H4 (cell line): ENCODE measurements at places on chromosomes 7 and 10.
A peak's percentile ranks its signal among the peaks of the same experiment; 100 is the strongest.

GRCh38 chr10:59894114-59894513, 12.2 kb downstream of the CCDC6 start:
- DNase-seq, result peak; percentile 40

DNA sequence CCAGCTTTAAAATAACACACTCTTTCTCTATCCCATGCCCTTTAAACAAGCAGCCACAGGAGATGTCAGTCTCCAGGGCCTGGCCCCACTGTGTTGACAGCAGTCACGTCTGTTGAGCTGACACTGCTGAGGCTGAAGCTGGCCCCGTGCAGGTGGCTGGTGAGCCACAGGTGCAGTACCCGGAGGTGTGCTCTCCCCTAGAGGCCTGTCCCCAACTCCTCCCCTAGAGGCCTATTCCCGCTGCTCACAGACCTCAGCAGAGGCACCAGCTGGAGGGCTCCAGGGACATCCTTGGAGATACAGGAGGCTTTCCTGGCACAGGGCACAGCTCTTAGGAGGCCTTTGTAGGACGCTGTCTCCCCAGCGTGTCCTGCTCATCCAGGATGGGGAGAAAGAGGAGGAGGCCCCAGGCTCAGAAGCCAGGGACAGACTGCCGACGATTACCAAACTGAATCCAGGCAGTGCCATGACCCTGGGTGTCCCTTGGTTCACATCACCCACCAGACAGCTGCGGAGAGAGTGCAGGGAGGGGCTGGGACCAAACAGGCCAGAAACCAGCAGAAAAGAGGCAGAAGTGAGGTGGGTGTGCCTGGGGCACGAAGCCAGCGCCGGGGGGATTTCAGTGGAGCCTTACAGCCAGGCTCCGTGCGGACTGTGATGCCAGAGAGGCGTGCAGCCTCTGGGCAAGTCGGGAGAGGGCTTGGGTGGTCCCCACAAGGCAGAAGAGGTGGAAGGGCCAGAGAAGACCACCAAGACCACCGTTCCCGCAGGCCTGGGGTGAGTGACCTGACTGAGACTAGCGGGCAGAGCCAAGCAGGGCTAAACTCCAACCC, 18.5 kb upstream of the TTYH3 start:
- DNase-seq, result no peak

DNA sequence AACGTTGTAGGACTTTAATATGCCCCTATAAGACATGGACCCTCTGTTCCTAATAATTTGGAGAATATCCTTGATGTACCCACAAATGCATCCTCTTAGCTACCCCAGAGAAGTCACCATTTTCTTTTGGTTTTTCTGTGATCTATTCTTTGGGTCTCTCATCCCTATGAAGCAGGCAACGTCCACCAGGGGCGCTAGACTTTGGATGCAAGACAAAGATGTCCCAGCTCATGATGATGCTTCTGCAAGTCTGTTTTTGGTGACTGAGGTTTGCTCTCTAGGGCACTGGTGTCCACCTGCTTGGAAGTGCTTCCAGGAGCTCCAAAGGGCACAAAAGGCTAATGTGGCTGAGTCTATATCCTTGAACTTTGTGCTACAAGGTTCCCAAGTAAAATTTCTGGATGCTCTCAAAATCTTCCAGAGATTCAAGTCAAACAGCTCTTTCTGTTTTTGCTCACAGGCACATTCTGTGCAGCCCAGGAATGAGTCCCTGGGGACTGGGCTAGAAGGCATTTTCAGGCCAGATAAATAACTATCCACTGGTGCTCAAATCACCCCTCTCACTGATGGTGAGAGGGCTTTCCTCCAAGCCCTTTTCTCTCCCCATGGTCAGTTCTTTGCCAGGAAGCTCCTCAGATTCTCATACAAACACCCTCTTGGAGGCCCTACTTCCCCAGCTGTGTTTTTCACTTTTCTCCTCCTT, 166.4 kb downstream of the C7orf25 start:
- DNase-seq, result peak; percentile 54

DNA sequence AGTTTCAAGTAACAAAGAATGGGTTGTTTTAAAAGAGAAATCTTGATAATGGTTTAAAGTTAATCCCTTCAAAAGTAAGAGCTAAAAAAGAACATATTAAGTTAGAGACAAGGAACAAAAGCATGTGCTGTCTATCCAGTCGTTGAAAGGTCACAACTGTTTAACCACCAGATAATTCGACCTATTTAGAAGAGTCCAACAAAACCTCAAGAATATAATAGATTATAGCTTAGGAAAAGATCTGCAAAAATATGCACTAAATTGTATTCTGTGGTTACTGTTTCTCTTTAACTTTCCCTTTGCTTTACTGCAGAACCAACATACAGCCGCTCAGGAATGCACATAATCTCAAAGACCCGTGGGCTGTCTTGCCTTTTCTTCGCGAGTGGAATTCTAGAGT, 74.9 kb downstream of the PCGF5 start:
- no peak for DNase-seq

- DNase-seq, result no peak
Measured at GRCh38 chr10:132799865-132800264, 13.9 kb upstream of the NKX6-2 start.

- DNase-seq, result no peak
Measured at GRCh38 chr10:67095531-67095930, 169.7 kb downstream of the LRRTM3 start.

GRCh38 chr10:1488970-1489548, 248.3 kb downstream of the ADARB2 start:
- DNase-seq, result no peak

- DNase-seq, result no peak
Measured at GRCh38 chr10:99297033-99297432, 32.1 kb upstream of the CNNM1 start.

- DNase-seq, result no peak
Measured at GRCh38 chr10:6774406-6774805, 194.3 kb upstream of the PRKCQ start.

GRCh38 chr10:98370831-98371820, 43.9 kb downstream of the PYROXD2 start:
- no peak for DNase-seq

DNA sequence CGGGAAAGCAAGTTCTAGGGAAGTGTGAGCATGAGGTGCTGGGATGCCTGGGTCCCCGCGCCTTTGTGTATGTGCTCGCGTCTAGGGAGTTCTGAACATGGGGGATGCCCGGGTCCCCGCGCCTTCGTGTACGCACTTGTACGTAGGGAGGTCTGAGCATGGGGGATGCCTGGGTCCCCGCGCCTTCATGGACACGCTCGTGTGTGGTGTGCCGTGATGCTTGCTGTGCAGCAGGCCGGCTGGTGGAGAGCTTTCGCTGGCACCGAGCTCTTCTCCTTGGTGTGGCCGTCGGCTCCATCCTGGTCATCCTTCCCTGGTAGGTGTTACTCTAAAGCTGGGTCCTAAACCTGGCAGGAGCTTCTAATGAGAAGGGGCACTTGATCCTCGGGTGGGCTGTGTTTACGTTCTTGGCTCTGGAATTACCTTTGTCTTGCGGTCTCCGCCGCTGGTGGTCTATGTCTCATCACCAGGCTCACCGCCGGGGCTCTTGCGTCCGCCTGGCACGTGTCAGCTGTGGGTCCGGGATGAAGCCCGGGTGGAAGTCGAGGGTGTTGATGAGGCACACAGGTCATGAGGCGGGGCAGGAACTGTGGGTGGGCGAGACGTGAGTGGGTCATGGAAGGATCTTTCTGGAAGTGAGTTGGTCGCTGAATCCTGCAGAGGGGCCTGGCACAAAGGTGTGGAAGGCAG, 63.5 kb downstream of the DNAJB6 start:
- no peak for DNase-seq

GRCh38 chr7:157889480-157889879, 552.7 kb downstream of the DNAJB6 start:
- no peak for DNase-seq

- DNase-seq, result no peak
Measured at GRCh38 chr10:28975891-28976531, 298.7 kb downstream of the BAMBI start.

- DNase-seq, result no peak
Measured at GRCh38 chr7:20560325-20561180, 54.9 kb upstream of the ABCB5 start.

DNA sequence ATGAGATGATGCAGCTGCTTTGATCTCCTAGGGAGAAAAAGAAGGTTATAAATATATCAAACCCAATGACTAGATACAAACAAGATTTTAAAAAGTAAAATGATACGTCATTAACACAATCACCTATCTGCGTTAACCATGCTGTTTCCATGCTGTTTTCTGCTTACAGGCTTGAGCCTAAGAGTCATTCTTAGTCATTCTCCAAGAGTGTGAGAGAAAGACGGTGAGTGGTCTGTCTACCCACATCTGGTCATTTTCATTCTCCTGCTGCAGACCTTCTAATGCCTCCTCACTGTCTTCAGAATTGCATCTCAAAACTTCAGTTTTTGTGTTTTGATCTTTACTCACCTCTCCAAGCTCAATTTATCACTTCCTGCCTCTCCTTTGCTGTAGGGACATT, 98.0 kb upstream of the ELMO1 start:
- no peak for DNase-seq

- DNase-seq, result no peak
Measured at GRCh38 chr10:1116051-1116450, 59.9 kb downstream of the WDR37 start.

DNA sequence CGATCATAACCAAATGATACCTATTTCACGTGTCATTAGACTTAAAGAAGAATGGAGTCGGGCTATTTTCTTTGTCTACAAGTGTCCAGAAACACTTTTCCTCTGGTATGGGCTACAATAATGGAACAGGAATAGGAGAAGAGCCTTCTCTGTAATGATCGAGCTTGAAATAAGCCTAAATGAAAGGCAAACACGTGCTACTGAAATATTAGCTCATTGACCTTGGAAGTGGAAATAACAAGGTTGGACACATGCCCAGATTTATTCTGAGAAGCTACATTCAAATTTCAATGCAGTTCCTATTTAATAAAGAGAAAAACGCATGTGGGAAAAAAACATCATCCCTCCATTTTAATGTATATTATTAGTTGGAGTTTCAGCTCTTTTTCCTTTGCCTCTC, 254.7 kb upstream of the PTER start:
- DNase-seq, result no peak
